ENCODE measurements at places on chromosomes 2 and 18.
A peak's percentile ranks its signal among the peaks of the same experiment; 100 is the strongest.

GRCh38 chr2:109109342-109109741 is 19.7 kb upstream of the SH3RF3 start:
- no peak for DNase-seq

DNA sequence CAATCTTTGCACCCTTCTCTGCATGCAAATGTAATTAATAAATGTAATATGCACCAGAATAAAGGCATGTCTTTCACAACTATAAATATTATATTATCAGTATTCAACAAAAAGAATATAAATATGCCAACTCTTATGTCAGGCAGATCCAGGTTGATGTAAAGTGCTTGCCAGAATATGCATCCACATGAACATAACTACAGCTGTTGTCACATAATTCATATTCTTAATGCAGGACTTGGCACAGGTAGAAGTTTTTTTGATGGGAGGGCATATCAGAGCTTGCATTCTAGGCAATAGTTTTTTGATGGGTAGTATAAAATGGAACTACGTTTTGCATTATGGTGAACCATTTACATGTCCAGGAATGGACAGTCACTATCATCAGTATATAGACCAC is 544.3 kb downstream of the ZNF804A start:
- no peak for DNase-seq

GRCh38 chr2:10985260-10985659 is 73.5 kb downstream of the KCNF1 start:
- DNase-seq: no peak

DNA sequence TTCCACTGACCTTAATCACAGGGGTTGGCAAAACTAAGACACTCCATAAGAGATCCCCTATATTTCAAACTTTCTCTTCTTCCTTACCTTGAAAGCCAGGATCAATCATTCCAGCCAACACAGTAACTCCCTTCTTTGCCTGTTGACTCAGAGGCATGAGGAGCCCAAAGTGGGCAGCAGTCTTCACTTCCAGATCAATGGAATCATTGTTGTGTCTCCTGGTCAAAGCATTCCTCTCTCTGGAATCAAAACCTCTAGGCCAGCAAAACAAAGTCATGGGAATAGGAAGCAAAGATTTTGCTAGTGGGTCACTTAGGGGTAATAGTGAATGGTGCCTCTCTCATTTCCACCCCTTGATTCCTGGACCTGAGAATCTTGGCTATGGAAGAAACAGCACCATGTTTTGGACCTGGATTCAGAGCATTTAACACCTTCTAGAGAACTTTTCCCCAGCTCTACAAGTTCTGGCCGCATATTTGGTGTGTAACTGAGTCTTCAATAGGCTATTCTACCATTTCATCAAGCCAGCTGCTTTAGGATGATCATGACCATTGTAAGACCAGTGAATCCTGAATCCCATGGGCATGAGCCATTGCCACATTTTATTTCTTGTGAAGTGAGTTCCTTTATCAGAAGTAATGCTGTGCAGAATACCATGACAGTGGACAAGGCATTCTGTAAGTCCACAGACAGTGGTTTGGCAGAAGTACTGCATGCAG is 65.7 kb upstream of the SERPINE2 start:
- no peak for DNase-seq

DNA sequence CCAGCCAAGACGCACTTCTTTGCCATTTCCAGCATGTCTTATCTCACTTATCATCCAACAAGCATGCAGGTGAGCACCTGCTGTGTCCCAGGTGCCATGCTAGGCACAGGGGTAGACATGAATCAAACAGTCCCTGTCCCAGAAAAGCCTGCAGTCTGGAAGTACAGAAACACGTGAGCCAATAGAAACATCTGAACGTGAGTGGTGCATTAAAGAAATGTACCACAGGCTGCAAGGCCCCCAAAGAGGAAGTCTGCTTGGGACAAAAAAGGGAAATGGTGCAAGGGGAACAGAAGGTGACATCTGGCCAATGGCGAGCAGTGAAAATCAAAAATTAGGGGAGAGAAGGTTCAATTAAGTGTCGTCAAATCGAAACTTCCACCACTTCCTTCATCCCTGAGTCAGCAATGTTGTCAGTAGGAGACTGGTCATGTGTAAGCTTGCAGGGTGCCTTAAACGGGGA is 17.6 kb upstream of the TMEM247 start:
- peak; percentile 58 for DNase-seq

DNA sequence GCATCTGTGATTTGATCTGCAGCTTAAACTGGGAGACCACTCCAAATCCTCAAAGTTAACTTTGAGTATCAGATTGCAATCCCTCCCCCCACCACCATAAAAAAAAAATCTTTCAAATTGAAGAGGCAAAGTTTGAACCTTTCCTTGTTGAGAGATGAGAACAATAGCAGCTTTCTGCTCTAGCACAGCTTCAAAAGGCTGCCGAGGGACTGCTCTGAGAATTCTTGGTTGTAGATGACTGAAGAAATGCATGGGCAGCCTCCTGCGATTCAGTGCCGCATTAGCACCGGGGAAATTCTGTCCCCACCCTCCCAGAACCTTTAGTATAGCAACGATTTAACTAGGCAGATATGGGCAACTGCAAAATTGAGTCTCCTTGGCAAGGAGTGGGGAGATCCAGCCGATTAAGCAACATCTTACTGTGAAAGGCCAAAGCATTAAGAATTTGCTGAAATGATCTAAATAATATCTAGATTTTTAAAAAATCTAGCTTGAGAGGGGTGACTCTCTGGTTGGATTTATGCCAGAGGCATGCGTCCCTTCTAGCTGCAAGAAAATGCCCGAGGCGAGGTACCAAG is 3.9 kb upstream of the SP5 start:
- DNase-seq: no peak

DNA sequence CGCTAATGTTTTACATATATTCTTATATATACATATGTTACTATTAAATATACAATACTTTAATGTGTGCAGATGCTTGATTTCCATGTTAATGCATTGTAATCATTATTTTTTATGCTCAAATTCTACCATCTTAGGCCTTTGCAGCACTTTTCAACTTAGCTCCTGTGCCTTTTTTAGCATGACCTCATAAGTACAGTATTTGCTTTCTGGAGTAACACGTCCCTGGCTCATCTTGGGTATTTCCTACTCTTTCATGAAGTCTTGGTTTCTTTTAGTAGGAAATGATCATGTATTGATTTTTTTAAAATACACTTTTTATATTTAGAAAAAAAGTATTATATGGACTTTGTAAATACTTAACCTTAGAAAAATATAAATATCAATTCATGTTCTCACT is 36.5 kb downstream of the CAB39 start:
- DNase-seq: no peak

GRCh38 chr2:145323512-145323911 is 803.6 kb upstream of the ZEB2 start:
- DNase-seq: no peak

GRCh38 chr2:234165421-234165820 is 114.9 kb downstream of the SPP2 start:
- no peak for DNase-seq

DNA sequence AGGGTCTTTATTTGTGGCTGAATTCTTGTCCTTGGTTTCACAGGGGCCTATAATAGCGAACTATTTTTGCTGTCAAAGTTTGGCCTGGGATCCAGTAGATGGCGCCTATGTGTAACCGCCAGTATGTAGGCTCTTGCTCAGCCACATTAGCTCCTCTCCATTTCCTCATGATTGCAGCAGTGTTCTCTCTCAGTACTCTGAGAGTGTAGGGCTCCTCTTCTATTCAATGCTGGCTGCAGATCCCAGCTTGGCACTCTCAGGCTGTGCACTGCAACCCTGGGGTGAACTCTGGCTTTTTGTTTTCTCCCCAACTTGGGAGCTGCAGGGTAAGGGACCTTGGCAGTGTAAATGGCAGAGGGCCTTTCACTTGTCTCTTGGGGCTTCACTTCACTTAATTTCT is 344.6 kb upstream of the CHAC2 start:
- peak; percentile 31 for DNase-seq

DNA sequence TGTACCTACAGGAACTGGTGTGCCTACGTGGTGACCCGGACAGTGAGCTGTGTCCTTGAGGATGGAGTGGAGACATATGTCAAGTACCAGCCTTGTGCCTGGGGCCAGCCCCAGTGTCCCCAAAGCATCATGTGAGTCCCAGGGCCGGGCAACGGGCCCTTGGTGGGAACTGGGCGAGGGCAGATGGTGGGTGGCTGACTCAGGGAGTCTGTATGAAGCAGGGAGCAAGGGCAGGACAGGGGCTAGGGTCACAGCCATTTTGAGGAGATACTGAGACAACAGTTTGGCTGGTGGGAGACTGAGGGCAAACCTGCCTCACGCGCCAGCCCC is 1.7 kb downstream of the EMILIN1 start:
- no peak for DNase-seq

DNA sequence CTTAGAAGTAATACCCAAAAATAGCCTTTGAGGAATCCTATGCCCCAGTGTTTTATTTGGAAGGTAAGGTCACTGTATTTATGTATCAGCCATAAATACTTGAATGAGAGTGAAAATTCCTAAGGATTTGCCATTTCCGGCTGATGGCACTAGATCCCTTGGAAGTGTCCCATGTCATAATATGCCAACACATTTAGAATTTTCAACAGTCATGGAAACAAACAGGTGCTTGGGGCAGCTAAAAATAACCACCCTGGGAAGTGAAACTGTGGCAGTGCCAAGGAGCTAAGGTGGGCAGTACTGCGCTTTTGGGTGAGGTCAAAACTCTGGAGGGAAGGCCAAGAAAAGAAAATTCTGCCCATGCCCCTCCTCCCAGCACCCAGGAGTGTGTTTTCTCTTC is 80.2 kb downstream of the TCF7L1 start:
- DNase-seq: no peak

GRCh38 chr2:65786007-65786717 is 353.8 kb upstream of the SPRED2 start:
- DNase-seq: no peak

- no peak for DNase-seq
Measured at GRCh38 chr2:62136956-62137830, 58.7 kb upstream of the B3GNT2 start.

GRCh38 chr2:215487002-215487372 is 51.1 kb upstream of the FN1 start:
- DNase-seq: no peak

DNA sequence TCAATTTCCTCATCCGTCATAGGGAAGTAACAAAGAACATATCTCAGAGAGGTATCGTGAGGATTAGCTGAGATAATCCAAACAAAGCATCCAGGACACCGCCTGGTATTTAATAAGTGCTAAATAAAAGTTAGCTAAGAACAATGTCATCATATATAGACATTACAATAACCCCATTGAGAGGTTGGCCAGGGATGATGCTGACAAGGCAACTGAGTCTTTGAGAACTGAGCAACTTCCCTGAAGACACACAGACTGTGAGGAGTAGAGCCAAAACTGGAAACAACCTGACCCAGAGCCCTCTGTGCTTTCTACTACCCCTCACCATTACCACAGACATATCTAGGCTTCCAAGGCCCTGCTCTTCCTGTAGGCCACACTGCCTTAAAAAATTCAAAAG is 1.6 kb upstream of the DCTN1 start:
- DNase-seq: no peak

DNA sequence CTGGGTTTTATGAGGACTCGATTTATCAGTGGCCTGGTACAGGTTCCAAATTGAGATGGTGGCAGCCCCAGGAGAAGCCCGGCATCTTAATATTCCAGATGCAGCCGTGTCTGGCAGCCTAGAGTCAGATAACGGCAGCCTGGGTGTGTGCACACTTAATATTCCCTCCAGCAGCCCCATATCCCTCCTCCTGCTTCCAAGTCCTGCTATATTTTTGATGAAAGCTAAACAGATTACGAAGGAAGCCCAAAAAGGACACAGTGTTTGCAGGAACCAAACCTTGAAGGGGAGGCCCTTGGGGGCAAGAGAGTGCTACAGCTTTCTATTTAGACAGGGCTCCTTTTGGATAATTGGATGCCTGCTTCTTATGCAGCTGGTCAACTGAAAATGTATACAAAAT is 25.1 kb upstream of the ALK start:
- DNase-seq: no peak

DNA sequence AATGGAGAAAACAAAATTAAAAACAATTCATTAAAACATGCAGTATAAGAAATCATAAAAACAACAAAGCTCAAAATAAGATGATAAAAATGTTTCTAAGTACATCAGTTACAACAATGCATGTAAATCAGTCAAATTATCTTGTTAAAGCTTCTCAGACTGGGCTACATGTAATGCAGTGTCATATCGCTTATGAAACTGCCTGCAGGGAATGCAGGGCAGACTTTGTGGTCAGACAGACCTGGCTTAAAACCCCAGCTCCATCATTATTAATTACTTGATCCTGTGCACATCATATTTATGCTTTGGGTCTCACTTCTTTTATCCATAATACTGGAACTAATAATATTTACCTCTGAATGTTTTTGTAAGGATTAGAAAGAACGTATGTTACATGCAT is 74.6 kb downstream of the PID1 start:
- no peak for DNase-seq

DNA sequence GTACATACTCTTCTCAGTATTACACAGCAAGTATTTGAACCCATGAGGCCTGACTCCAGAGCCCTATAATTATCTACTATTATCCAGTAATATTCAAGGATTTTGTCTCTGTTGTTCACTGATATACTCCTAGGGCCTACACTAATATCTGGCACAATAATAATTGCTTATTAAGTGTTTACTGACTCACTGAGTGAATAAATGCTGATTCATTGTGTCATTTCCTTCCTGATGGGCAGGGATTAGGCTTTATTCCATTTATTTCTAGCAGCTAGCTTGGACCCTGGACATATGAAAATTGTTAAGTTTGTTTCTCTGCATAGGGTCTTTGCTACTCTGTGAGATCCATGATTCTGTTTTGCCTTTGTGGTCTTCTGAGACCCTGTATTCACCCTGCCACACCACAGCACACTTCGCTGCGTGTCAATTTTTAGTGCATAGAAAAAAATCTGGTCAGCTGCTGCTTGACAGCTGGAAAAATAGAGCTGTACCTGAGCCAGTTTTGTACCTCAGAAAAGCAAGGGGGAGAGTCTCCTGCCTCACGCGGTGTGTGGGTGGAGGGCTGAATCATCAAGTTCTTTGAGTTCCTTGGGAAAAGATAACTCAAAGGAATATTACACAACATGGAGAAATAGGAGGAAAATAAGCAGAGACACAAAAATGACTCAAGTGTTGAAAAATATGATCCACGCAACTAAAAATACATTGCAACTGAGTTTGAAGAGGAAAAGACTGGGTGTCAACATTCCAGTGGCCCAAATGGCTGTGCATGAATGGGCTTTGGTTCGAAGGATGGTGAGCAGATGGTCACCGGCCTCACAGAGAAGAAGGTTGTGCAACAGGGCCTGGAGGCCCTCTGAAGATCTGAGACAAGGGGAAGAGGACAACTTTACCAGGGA is 18.9 kb upstream of the DPP4 start:
- no peak for DNase-seq

DNA sequence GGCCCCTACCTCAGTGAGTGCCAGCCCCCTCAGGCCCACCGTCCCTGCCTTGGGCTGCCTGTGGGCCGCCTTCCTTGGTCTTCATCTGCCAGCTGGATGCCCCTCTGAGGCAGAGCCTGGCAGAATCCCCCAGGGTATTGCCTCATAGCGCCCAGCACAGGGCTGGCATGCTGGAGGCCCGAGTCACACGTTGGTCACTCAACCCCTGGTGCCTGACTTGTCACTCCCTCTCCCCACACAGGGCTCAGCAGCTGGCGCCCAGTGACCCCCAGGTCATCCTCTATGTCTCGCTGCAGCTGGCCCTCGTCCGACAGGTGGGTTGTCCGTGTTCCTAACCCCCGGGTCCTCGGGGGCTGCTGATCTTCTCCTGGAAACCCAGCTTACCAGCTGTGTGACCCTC is 108.4 kb upstream of the MCFD2 start:
- no peak for DNase-seq
